ENCODE measurements at places on chromosomes 13 and 19. TPM values are rescaled to one million over a fixed set of nuclear protein-coding genes. Genes with fewer than 3 reads are reported as not detected.

DNA sequence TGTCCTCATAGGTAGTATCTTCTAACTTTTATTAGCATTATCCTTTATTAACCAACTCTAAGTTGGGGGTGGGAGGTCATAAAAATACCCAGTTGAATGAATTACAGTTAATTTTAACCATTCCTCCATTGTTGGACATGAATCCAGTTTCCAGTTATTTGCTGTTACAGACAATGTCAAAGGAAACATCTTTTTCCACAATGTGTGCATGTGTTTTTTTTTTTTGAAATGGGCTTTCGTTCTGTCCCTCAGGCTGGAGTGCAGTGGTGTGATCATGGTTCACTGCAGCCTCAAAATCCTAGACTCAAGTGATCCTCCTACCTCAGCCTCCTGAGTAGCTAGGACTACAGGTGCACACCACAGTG, 32.0 kb downstream of the KLF5 start:
- DNase-seq, result no peak

The ADAMTSL5 gene
- polyA plus RNA-seq, result not detected

The C19orf73 gene
- polyA plus RNA-seq, result 0.60 TPM

- no peak for DNase-seq
Observed at GRCh38 chr19:29683009-29683408, 17.7 kb downstream of the PLEKHF1 start.

The ABCC4 gene
- 0.38 TPM for polyA plus RNA-seq

The TRIM28 gene
- polyA plus RNA-seq, result 234 TPM

- DNase-seq, result no peak
Observed at GRCh38 chr19:2691951-2692350, 10.5 kb downstream of the GNG7 start.

DNA sequence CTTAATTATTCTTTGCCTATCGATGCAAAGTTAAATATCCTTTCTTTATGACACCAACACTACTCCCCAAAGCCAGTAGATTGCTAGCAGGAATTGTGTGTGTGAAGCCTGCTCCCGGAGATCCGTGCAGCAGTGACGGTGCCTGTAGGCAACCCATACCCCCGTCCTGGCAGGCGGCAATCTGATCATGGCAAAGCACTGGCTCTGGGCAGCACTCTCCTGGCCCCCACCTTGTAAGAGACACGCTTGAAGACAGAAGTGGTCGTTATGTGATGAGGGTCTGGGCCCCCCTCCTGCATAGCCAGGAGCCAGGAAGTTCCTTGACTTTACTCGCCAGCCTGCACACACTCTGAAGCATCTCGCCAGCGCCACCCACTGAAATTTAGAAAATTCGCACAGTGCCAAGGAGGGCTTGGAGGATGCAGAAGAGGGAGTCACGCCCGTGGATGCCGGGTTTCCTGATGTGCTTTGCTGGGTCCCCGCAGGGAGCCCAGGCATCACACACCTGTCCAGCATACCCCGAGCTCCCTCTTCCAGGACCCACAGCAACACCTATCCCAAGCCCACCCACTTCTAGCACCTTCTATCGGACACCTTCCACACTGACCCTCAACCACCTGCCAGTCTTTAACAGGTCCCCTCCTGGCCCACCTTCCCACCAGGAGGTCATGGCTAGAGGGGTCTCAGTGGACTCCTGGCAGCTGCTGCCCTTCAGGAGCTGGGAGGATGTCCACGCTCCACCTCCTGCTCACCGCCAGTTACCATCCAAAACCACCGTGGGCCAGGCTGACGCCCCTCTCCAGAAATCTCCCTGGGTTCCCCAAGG, 54.5 kb downstream of the CEBPG start:
- DNase-seq, result no peak

GRCh38 chr19:44809577-44810233, 802 bp downstream of the BCAM start:
- DNase-seq, result no peak

- peak; percentile 72 for DNase-seq
Observed at GRCh38 chr19:45405435-45406225, 761 bp upstream of the PPP1R13L start.

The CUL4A gene
- polyA plus RNA-seq, result 33.7 TPM

The NOVA2 gene
- polyA plus RNA-seq, result not detected

GRCh38 chr19:4803736-4804695, 12.5 kb downstream of the FEM1A start:
- peak; percentile 25 for DNase-seq

GRCh38 chr19:18473003-18473705, 35.2 kb upstream of the ISYNA1 start:
- DNase-seq, result no peak

- DNase-seq, result no peak
Observed at GRCh38 chr19:58584498-58585441, 11.6 kb upstream of the MZF1 start.

DNA sequence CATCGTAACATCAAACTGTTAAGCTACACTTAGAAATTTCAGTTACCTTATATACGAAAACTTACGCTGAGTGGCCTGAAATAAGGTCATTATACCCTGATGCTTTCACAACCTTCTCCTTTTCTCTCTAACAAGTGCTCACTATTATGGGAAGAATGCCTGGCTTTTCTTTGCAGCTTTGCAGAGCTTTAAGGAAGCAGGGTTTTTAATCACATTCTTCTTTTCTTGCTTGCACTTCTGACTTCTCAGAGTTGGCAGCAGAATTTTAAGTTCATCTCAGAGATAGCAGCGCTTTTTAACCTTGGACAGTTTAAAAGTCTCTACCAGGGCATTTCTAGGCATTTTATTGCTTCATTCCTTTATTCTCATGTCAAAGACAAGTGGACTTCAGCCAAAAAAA, 285.1 kb downstream of the SPRY2 start:
- no peak for DNase-seq

The ZNF667 gene
- not detected for polyA plus RNA-seq

GRCh38 chr13:46343279-46343994, 43.6 kb downstream of the RUBCNL start:
- DNase-seq, result no peak

The CLEC4M gene
- not detected for polyA plus RNA-seq

GRCh38 chr19:38537071-38537936, 80.4 kb downstream of the MAP4K1 start:
- DNase-seq, result no peak

The CCDC70 gene
- not detected for polyA plus RNA-seq

- DNase-seq, result no peak
Observed at GRCh38 chr13:62747152-62747551, 1331.5 kb upstream of the PCDH20 start.

The C1QTNF9B gene
- not detected for polyA plus RNA-seq

- no peak for DNase-seq
Observed at GRCh38 chr19:44615863-44616247, 2.5 kb downstream of the IGSF23 start.

GRCh38 chr19:35211545-35212230, 16.9 kb downstream of the FAM187B start:
- DNase-seq, result peak; percentile 66

The ZFR2 gene
- not detected for polyA plus RNA-seq

DNA sequence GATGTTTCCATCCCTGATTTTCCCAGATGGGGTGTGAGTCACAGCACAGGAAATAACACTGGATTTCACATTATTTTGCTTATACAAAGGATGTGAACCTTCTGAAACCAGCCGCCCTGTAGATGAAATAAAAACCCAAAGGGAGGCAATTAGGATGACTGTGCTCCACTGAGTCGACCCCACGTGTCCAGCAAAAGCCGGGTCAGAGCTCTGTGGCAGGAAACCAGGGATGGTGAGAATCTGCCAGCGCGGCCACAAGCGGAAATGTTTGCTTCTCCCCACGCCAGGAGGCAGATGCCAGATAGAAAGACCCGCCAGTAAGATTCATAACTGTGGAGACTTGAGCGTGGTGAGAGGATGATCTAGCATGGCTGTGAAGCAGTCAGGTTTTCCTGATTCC, 764.4 kb downstream of the LIG4 start:
- DNase-seq, result no peak

The INSL3 gene
- polyA plus RNA-seq, result 1.7 TPM

GRCh38 chr13:26257049-26257448, 3.1 kb downstream of the CDK8 start:
- no peak for DNase-seq

GRCh38 chr19:29529646-29530539, 4.1 kb downstream of the VSTM2B start:
- DNase-seq, result no peak

DNA sequence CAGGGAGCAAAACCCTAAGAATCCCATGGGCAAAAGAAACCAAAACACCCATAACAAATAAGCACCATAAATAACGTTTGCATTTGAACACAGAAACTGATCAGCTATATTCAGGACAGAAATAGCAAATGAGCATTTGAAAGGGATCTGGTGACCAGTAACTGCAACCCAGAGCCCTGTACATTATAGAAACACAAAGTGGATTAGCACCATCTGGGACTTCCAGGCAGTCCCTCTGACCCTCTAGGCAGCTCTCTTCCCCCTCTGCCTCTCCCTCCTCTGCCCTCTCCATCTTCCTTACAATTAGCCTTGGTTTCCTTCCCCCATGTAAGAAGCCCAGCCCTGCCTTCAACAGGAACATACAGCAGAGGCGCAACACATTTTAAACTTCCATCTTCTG, 215.0 kb downstream of the DCLK1 start:
- DNase-seq, result no peak

- DNase-seq, result no peak
Observed at GRCh38 chr13:29903996-29904395, 53.6 kb upstream of the UBL3 start.

- no peak for DNase-seq
Observed at GRCh38 chr19:48398102-48398374, 4.6 kb downstream of the GRIN2D start.

DNA sequence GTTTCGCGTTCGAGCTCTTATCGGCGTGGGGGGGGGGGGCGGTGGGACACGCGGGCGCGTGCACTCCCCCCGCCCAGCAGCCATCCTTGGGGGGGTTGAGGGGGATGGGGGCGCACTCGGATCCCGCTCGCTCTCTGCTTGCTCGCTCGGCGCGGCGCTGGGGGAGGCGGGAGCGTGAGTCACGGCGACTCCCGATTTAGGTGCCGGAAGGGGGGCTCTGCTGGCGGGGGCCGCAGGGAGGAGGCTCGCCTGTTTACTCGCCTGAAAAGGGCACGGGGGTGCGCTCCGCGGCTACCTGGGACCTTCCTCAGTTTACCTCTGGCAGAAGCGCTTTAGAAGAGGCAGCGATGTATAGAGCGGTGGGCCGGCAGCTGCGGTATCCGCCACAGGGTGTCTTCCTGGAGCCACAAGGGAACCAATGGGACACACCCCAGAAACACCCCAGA, 1.1 kb upstream of the PDE4A start:
- no peak for DNase-seq

DNA sequence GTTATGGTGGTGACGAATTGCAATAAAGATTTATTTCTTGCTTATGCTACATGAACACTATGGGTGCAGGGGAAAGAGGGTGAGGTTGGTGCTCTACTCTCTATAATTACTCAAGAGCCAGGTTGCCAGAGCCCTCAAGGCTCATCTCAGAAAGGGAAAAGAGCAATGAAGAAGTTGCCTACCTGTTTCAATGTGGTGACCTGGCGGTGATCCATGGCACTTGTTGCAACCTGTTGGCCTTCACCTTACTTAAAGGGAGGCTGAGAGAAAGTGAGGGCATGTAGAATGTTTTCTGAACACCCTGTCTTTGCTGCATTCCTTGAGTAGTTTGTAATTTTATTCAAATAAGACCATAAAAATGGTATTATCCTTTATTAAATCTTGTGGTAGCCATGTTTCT, 394.4 kb downstream of the GPC6 start:
- DNase-seq, result no peak

- DNase-seq, result no peak
Observed at GRCh38 chr19:50926144-50926543, 14.9 kb upstream of the KLK4 start.

The LACC1 gene
- 3.2 TPM for polyA plus RNA-seq

- DNase-seq, result no peak
Observed at GRCh38 chr13:21504379-21504778, 45.3 kb upstream of the ZDHHC20 start.

DNA sequence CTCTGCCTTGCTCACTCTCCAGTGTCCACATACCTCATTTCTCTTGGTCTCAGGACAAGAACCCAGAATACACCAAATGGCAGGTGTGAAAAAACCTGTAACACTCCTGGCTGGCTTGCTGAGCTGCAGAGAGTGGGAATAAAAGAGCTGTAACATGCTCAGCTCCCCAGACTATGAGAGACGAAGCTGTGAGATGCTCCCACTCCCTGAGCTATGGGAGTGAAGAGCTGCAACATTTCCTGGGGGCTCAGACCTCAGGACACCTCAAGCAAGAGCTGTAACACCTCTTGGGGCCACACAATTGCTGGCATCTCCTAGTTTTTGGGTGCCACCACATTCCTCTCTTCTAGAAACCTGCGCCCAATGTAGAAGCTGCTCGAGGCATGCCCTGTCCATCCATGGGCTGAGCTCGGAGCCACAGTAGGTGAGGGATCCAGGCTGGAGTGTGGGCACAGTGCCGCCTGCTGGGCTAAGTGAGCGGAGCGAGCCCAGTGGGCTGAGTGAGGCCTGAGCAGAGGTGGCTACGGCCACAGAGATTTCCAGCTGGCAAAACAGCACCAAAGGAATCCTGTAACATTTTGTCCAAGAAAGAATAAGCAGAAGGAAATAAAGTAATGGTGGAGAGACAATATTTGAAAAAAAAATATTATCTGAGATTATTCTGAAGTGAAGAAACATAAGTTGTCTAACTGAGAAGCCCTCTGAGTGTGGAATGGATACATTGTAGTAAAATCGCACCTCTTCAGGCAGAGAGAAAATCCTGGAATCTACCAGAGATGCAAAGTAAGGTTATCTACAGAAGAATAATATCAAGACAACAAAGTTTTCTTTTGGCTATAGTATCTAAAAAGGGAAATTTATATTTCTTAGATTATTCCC, 186.2 kb upstream of the PCDH9 start:
- no peak for DNase-seq

- DNase-seq, result no peak
Observed at GRCh38 chr13:110089100-110089499, 217.9 kb downstream of the COL4A1 start.

DNA sequence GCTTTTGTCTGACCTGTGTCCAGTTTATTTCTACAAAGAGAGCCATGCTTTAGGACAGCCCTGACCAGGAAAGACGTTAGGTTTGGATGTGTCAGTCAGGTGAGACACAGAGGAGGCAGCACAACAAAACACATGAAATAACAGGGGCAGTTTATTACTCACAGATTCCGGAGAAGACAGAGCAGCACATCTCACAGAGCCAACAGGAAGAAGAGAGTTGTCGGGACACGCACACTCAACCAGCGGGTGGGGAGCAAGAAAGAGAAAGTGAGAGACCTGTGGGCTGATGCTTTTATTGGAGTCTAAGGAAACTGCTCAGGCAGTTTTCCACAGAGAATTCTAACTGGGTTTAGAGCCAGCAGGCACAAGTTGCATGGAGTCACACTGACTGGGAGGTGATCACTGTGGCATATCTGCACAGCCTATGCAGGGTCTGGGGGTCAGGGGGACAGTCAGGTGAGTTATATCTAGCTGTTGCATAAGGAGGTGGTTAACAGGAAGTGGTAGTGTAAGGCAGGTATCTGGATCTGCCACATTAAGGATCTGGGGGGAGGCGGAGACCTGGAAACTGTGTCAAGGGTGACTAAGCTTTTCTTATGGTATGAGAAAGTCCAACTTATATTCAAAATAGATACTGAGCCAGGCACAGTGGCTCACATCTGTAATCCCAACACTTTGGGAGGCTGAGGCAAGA, 24.1 kb upstream of the CEACAM20 start:
- DNase-seq, result no peak

All from CD14-positive monocyte (primary cell).